ENCODE measurements at places on chromosomes 3 and 15.

- no peak for DNase-seq
Measured at GRCh38 chr15:101310161-101310480, 15.1 kb upstream of the SNRPA1 start.

DNA sequence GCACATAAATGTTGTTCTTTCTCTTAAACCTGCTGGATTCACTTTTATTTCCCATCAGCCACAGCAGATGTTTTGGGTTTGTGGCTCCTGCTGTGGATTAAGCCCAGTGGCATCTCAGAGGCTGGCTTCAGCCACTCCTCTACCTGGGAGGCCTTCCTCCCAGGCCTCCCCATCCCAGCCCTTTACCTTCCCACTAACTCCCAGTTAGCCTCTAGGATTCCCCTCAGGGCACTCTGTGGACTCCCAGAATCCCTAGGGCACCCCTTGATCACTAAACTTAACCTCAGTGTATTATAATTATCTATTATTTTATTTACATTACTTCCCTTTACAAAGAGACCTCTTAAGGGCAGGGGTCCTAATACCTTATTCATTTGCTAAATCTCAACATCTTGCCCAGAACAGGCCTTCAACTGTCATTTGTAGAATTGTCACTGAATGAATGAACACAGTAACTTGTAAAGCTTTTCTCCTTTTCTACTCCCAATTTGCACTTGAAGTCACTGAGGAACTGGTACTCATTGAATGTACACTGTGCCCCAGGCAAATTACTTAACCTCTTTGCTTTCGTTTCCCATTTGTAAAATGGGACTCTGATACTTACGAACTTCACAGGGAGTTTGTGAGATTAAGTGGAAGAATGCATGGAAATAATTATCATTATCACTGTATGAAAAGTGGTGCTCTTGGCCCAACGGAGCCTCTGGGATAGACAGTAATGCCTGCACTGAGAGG lies 8.3 kb downstream of the CCDC13 start:
- DNase-seq, result no peak

DNA sequence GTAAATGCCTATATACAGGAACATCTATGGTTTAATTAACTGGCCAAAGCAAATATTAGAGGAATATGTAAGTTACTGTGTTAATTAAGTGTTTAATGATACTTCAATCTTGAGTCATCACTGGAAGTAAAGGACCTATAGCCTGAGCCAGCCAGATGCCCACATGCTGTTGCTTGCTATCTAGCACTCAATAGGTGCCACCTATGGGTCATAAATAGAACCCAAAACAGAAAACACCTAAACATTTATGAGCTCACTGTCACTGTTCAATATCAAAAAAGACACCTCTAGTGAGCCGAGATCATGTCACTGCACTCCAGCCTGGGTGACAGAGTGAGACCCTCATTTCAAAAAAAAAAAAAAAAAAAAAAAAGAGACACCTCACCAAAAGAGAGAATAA lies 48.4 kb upstream of the IP6K2 start:
- DNase-seq, result no peak

DNA sequence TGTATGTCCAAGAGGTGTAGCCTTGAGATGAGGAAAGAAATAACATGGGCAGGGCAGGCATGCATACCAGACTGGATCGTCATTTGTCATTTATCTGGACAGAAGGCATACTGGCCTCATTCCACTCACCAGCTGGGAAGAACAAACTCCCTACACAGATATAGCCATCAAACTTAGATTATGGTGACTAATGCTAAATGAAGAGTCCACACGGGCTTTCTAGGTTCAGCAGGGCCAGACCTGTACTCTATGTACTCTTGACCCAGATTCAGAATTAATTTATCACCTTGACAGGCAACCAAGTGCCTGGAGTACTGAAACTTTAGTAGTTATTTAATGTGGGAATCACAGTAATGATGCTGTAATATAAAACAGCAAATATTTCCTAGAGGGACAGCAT lies 164.3 kb upstream of the IL12A start:
- DNase-seq, result no peak

GRCh38 chr3:141151439-141151838 lies 80.2 kb upstream of the PXYLP1 start:
- DNase-seq, result no peak

DNA sequence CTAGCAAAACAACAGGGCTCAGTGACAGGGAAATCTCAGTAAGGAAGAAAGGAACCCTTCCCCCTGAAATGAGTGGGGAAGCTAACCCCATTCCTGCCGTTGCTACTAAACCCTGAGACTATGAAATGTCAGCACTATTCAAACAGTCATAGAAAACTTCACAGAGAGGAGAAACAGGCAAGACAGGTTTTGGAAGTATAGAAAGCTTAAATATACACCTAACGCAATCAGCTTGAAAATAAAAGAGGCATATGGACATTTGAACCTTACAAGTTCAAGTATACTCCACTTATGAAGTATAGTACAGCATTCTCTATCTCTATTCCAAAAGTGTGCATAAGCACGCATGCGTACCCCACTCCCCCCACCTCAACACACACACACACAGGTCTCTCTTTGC lies 17.6 kb upstream of the FRMD4B start:
- no peak for DNase-seq

DNA sequence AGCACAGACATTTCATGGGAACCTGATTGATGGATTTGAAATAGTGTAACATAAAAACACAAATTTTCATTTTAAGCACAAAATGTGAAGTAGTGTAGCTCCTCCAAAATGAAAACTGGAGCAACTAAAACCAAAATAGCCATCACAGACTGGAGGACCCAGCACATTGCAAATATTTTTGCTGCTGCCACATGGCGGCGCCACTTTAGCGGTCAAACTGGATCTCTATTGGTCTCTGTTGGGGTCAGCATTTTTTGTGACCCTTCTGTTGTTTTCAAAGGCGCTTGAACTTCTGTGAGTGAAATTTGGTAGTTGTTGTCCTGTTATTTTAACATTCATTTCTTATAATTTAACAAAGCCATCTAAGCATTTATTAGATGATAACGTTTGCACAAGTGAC lies 259.9 kb downstream of the IL20RB start:
- DNase-seq, result no peak

- DNase-seq, result no peak
Measured at GRCh38 chr3:194489736-194490612, 3.2 kb upstream of the ATP13A3 start.

GRCh38 chr3:31772758-31773473 lies 208.1 kb downstream of the OSBPL10 start:
- no peak for DNase-seq

DNA sequence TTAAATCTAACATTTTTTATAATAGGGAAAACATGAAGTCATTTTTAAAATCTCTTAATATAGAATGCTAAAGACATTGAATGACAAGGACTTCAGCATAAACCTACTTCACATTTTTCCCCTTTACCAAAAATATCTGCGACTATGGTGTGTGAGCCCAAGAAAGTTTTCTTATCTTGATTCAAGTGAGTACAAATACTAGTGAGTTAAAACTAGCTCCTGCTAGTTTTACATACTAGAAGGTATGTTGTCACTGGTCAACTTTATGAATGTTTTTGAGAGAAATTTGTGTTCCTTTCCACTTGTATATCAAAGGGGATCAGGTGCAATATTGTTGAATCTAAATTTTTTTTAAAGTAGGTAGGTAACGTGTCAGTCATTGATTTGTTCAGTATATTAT lies 152.4 kb upstream of the CGNL1 start:
- DNase-seq, result no peak

DNA sequence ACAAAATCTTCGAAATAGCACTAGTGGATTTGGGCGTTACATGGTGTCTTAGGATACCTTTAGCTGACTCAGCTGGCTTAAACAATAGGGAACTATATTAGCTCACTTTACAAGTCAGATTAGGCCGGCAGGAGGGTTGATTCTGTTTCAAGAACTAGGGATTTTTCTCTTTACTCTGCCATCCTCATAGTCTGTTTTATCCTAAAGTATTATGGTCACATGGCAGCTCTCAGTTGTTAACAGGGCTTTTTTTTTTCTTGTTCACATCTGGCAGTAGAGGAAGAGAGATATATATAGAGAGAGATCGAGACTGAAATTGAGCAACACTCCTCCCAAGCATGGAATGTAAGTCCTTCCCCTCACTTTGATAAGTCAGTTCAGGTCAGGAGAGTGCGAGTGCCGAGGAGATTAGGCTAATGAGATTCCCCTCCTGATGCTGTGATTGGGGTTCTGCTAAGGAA lies 32.9 kb downstream of the CHP1 start:
- no peak for DNase-seq

DNA sequence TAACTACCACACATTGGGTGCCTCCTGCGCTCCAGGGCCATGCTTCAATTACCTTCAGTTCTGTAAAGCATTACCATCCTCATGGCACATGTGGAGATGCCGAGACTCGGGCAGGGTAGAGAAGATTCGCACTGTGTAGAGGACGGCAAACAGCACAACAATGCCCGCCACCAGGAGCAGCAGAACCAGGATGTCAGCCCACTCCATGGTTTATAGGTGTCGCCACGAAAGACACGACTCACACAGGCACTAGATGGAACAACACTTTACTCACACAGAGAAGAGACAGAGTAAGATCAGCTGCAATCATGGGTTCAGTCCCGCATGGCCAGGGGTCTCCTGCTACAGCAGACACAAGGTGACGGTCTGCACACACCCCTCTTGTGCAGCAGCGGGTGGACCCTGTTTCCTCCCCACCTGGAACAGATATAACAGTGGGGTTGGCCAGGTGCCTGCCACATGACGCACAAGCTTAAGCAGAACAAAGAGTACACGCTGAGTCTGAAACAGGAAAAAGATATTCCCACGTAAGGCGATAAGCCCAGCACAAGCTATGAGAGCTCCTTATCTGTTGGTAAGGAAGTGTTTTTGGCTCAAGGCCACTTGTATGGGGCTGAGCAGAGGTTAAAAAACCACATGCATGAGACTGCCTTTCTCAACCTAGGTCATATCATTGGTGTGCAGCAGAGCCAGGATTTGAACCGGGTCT lies 2.5 kb upstream of the TBC1D21 start:
- DNase-seq, result no peak

GRCh38 chr3:6351752-6352151 lies 509.2 kb upstream of the GRM7 start:
- no peak for DNase-seq

Data from NCI-H345 (cell line).